ENCODE measurements at places on chromosomes 7 and 10.

- ATAC-seq = no peak
Observed at GRCh38 chr7:72805526-72806494, 22.2 kb downstream of the TYW1B start.

GRCh38 chr7:104843198-104843597, 170.8 kb upstream of the KMT2E start:
- ATAC-seq = no peak

- ATAC-seq = no peak
Observed at GRCh38 chr7:44533301-44534055, 7.7 kb downstream of the NPC1L1 start.

GRCh38 chr7:118918556-118918955, 694.1 kb downstream of the ANKRD7 start:
- ATAC-seq = no peak

DNA sequence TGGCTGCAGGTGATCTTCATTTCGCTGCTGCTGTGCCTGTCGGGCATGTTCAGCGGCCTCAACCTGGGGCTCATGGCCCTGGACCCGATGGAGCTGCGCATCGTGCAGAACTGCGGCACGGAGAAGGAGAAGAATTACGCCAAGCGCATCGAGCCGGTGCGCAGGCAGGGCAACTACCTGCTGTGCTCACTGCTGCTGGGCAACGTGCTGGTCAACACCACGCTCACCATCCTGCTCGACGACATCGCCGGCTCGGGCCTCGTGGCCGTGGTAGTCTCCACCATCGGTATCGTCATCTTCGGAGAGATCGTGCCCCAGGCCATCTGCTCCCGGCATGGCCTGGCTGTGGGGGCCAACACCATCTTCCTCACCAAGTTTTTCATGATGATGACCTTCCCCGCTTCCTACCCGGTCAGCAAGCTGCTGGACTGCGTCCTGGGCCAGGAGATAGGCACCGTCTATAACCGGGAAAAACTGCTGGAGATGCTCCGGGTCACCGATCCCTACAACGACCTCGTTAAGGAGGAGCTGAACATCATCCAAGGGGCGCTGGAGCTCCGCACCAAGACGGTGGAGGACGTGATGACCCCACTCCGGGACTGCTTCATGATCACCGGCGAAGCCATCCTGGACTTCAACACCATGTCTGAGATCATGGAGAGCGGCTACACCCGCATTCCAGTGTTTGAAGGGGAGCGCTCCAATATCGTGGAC, 1.3 kb downstream of the CNNM2 start:
- ATAC-seq = no peak
